ENCODE measurements at places on chromosomes 7 and 10. TPM values are rescaled to one million over a fixed set of nuclear protein-coding genes. Genes with fewer than 3 reads are reported as not detected.

Gene KLHDC10
- total RNA-seq: 19.7 TPM

- no peak overlapping the region for H3K4me3 ChIP-seq
- H3K36me3 ChIP-seq: no peaks in the 10 kb centered on the region
- H3K27ac ChIP-seq: peak overlapping the region; percentile 23
- peaks cover 8% of the 10 kb centered on the region for H3K4me1 ChIP-seq
Observed at GRCh38 chr10:95275726-95276366, 15.0 kb downstream of the PDLIM1 start.

DNA sequence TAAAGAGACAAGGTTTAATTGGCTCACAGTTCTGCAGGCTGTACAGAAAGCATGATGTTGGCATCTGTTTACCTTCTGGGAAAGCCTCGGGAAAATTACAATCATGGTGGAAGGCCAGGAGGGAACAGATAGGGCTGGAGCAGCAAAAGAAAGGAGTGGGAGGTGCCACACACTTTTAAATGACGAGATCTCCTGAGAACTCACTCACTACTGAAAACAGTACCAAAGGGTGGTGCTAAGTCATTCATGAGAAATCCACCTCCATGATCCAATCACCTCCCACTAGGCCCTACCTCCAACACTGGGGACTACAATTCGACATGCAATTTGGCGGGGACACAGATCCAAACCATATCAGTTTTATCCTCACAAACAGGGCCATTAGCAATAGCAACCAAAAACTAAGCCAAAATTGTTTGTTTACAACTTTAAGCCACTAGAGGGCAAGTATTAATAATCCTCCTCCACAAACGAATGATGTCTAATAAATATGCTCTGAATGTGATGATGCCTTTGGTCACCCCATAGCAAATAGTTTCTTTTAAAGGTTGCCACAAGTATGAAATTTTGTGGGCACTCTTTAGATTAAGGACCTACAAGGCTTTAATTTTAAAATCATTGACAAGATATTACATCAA is 129.2 kb upstream of the NRBF2 start:
- H3K4me1 ChIP-seq: no peaks in the 10 kb centered on the region
- no peak overlapping the region for H3K27ac ChIP-seq
- no peaks in the 10 kb centered on the region for H3K36me3 ChIP-seq
- no peak overlapping the region for H3K4me3 ChIP-seq
- no peak for DNase-seq
- peaks cover 19% of the 10 kb centered on the region for H3K27me3 ChIP-seq

Gene TAS2R4
- total RNA-seq: 1.8 TPM

DNA sequence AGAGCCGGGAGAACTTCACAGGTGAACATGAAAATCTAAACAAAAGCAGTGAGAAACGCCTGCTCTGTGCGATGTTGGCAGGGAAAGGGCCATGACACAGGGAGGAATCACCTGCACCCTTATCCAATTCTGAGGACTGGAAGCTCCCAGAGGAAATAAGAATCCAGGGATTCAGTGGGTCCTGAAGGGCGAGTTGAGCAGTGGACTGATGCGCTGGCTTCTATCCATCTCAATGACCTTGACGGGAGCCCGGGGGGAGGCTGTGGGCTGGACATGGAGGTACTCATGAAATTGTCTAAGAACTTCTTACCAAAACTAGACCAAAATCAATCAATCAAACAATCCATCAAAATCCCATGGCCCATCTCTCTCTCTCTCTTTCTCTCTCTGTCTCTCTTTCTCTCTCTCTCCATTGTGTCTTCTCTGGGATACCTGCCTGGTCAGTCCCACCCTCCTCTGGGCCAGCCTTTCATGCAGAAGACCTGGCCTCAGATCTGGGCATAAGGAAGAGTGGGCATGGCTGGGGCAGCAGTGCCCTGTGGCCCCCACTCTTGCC is 7.2 kb downstream of the CPXM2 start:
- no peaks in the 10 kb centered on the region for H3K36me3 ChIP-seq
- H3K27ac ChIP-seq: no peak overlapping the region
- no peaks in the 10 kb centered on the region for H3K4me1 ChIP-seq

DNA sequence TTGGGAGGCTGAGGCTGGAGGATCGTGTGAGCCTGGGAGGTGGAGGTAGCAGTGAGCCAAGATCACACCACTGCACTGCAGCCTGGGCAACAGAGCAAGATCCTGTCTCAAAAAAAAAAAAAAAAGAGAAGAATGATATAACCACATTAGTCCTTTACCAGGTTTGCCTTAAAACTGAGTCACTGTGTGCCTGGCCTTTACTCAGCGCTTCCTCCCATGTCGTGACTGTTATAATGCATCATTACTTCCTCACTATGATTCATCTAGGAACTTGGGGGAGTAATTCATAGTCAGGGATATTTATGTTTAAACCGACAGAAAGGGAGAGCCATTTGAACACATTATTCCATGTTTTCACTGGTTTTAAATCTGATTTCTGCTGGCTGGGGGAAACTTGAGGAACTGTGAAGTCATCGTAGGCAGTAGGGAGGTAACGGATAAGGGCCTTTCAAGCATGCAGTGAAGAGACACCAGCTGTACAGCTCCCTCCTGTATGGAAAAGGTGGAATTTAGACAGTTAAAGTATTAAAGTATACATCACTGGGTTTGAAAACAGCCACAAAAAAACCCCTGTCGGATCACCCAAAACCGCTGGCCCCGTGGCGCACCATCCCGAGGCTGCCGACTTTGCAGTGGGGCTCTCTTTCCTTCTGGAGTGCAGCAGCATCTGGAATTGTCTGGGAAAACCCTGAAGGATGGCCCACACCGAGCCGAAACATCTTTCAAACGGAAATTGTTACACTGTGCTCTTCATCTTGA is 119.8 kb downstream of the NKX6-2 start:
- H3K4me3 ChIP-seq: peak overlapping the region; percentile 9
- H3K27ac ChIP-seq: no peak overlapping the region
- peaks cover 10% of the 10 kb centered on the region for H3K4me1 ChIP-seq
- DNase-seq: no peak
- H3K27me3 ChIP-seq: no peaks in the 10 kb centered on the region

Gene PHKG1
- total RNA-seq: 6.2 TPM

DNA sequence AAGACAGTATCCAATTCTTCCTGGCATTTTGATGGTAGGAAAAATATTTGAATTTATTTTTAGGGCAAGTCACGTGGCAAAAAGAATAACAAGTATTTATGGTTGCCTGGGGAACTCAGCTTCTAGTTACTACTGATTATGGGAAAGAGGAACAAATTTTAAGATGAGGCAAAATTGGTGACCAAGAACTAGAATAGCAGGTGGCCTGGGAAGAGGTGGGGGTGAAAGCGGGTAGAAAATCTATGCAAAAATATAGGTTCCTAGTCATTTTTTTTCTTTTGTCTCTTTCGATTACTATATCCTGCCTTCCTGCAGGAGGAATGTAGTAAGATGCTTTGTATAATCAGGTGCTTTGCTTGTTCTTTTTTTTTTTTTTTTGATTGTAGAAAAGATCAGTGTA is 27.8 kb downstream of the ENTPD1 start:
- H3K27me3 ChIP-seq: peaks cover 7% of the 10 kb centered on the region
- no peak for DNase-seq
- peaks cover 17% of the 10 kb centered on the region for H3K36me3 ChIP-seq
- peak overlapping the region; percentile 97 for H3K27ac ChIP-seq
- H3K4me1 ChIP-seq: peaks cover 53% of the 10 kb centered on the region

GRCh38 chr10:127306479-127306878 is 110.1 kb upstream of the INSYN2A start:
- no peak for DNase-seq
- no peaks in the 10 kb centered on the region for H3K4me1 ChIP-seq
- peaks cover 9% of the 10 kb centered on the region for H3K27me3 ChIP-seq
- no peaks in the 10 kb centered on the region for H3K36me3 ChIP-seq

- DNase-seq: no peak
- H3K4me3 ChIP-seq: no peak overlapping the region
- no peaks in the 10 kb centered on the region for H3K4me1 ChIP-seq
- no peaks in the 10 kb centered on the region for H3K36me3 ChIP-seq
- H3K27me3 ChIP-seq: peaks cover 10% of the 10 kb centered on the region
Observed at GRCh38 chr10:121231079-121231478, 367.2 kb downstream of the FGFR2 start.

DNA sequence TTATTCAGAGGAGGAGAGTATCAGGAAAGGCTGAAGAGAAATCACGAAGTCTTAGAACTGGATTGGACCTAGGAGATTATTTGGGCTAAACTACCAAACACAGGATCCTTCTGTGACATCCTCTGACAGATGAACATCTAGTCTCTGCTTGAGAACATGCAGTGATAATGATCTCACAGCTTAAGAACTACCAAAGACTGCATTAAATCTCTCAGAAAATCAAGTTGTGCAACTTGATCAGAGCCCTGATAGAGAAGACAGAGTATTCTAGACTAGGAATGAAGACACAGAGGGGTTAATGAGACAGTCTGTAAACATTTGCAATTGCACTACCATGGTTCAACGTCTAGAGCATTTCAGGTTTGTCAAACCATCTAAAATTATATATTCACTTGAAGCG is 37.1 kb upstream of the AGBL3 start:
- H3K4me1 ChIP-seq: peaks cover under 1% of the 10 kb centered on the region
- DNase-seq: no peak
- no peaks in the 10 kb centered on the region for H3K36me3 ChIP-seq
- no peak overlapping the region for H3K27ac ChIP-seq

All from natural killer cell treated with Interleukin-12 subunit alpha and Interleukin-12 subunit beta and Interleukin-15 and Interleukin-18, amount 100 ng/mL, for 72 hours (primary cell).